Subcutaneous adipose tissue (tissue), 4 donors: ENCODE measurements at places on chromosomes 5 and 9. TPM values are rescaled to one million over a fixed set of nuclear protein-coding genes. Genes with fewer than 3 reads are reported as not detected.

C5orf58 gene
- total RNA-seq = not detected

GALNT12 gene
- 2.9 TPM for total RNA-seq

ZNF366 gene
- 2.6 TPM for total RNA-seq

CTXN3 gene
- total RNA-seq = not detected

FBXO4 gene
- total RNA-seq = 27.3 TPM

RETREG1 gene
- total RNA-seq = 89.1 TPM

PCDHA3 gene
- total RNA-seq = 0.16 TPM

PAIP1 gene
- 109 TPM for total RNA-seq

TMEM174 gene
- not detected for total RNA-seq

C5orf46 gene
- total RNA-seq = not detected

FGF10 gene
- 35.4 TPM for total RNA-seq

SHOC1 gene
- not detected for total RNA-seq

C6 gene
- 9.8 TPM for total RNA-seq

MLANA gene
- not detected for total RNA-seq

ANKRD20A1 gene
- 2.6 TPM for total RNA-seq

PIGO gene
- total RNA-seq = 10.6 TPM

ANKRD31 gene
- 0.17 TPM for total RNA-seq

LCN15 gene
- not detected for total RNA-seq

TMED7 gene
- 141 TPM for total RNA-seq

HTR1A gene
- total RNA-seq = not detected

IL33 gene
- total RNA-seq = 15.9 TPM

DAB2IP gene
- total RNA-seq = 38.5 TPM

FLT4 gene
- total RNA-seq = 5.1 TPM

CD14 gene
- 81.0 TPM for total RNA-seq

SIGMAR1 gene
- 73.1 TPM for total RNA-seq

GM2A gene
- 41.2 TPM for total RNA-seq

GCNT1 gene
- total RNA-seq = 3.8 TPM

CCNO gene
- not detected for total RNA-seq

BASP1 gene
- total RNA-seq = 46.5 TPM

MCIDAS gene
- total RNA-seq = not detected

ITK gene
- total RNA-seq = 8.8 TPM

GDA gene
- 0.66 TPM for total RNA-seq

SPATA31C1 gene
- total RNA-seq = not detected

LCP2 gene
- total RNA-seq = 45.8 TPM

SCAI gene
- 12.6 TPM for total RNA-seq

SHB gene
- 5.3 TPM for total RNA-seq

QRFP gene
- total RNA-seq = not detected

ASS1 gene
- total RNA-seq = 485 TPM

CNOT6 gene
- total RNA-seq = 10.7 TPM

LHX3 gene
- total RNA-seq = not detected

ACTBL2 gene
- total RNA-seq = not detected

CCDC183 gene
- total RNA-seq = 0.82 TPM

IL5 gene
- not detected for total RNA-seq

SAPCD2 gene
- total RNA-seq = 0.51 TPM

NIPBL gene
- total RNA-seq = 73.1 TPM

SV2C gene
- total RNA-seq = under 0.01 TPM

PCDHA2 gene
- not detected for total RNA-seq

CMYA5 gene
- 10.5 TPM for total RNA-seq

AIF1L gene
- 11.2 TPM for total RNA-seq

GABRB2 gene
- 9.3 TPM for total RNA-seq

CARTPT gene
- not detected for total RNA-seq

GADD45G gene
- total RNA-seq = 9.5 TPM

NUDT12 gene
- total RNA-seq = 16.3 TPM

IFNK gene
- total RNA-seq = not detected

ENTREP1 gene
- 4.6 TPM for total RNA-seq

PPWD1 gene
- total RNA-seq = 71.1 TPM
